ENCODE measurements at places on chromosomes 3 and 15. TPM values are rescaled to one million over a fixed set of nuclear protein-coding genes. Genes with fewer than 3 reads are reported as not detected.

GRCh38 chr15:22259881-22260421 lies 179.6 kb downstream of the OR4M2 start:
- DNase-seq: no peak

GRCh38 chr3:142120707-142121106 lies 28.6 kb downstream of the TFDP2 start:
- DNase-seq: no peak

GRCh38 chr3:36923523-36923943 lies 21.3 kb downstream of the TRANK1 start:
- no peak for DNase-seq

The LMOD3 gene
- not detected for total RNA-seq

The TRAT1 gene
- total RNA-seq: 2.0 TPM

The GXYLT2 gene
- total RNA-seq: 15.4 TPM

DNA sequence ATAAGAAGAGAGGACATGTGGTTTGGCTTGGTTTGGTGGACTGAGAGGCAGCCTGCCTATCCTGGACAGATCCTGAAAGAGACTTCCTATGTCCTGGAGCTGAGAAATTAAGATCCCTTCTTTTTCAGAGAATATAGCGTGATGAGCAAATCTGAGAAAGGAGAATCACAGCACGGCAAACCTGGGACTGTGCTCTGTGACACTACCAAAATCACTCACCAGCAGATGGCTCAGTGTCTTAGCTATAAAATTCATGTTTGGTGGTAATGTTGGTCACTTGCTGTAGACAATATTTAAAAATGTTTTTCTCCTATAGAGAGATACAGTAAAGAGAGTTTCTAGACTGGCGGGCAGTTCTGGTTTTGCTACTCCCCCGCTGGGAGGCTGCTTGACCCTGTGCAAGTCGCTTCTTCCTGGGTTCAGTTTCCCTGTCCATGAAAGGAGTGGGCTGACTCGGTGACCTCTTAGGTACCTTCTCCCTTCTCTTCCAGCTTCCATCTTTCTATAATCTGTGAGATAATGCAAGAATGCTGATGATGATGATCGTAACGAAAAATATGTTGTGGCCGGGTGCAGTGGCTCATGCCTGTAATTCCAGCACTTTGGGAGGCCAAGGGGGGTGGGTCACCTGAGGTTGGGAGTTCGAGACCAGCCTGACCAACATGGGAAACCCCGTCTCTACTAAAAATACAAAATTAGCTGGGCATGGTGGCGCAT lies 7.6 kb upstream of the HES1 start:
- DNase-seq: no peak
